ENCODE measurements at places on chromosomes 7 and 10.

GRCh38 chr10:99375426-99375825 is 46.3 kb downstream of the CNNM1 start:
- DNase-seq = no peak

DNA sequence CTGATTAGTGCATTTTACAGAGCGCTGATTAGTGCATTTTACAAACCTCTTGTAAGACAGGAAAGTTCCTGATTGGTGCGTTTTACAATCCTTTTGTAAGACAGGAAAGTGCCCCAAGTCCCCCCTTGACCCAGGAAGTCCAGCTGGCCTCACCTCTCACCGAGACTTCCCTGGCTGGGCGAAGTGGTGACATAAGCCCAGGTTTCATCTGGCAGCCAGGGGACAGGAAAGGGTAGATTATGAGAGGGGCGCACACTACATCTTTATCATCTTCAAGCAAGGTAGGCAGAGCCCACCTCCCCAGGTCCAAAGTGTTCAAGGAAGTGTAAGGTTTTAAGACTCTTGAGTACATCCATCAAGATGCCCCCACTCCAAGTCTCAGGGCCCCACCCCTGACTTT is 5.5 kb upstream of the GDF10 start:
- no peak for DNase-seq

DNA sequence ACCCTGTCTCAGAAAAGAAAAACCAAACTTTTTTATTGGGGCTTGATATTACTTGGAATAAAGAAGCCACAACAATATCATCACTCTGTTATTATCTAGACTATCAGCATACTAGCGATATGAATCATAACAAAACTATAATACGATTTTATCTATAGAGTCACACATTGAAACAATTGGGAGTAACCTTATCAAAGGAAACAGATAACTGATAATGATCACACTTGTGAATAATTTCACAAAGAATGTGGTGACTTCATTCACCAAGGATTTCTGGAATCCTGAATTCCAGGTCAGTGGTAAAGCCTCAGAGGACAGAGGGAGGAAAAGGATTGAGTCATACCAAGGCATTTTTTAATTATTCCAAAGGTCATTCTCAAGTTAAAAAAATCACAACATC is 32.1 kb upstream of the NMT2 start:
- DNase-seq = no peak

DNA sequence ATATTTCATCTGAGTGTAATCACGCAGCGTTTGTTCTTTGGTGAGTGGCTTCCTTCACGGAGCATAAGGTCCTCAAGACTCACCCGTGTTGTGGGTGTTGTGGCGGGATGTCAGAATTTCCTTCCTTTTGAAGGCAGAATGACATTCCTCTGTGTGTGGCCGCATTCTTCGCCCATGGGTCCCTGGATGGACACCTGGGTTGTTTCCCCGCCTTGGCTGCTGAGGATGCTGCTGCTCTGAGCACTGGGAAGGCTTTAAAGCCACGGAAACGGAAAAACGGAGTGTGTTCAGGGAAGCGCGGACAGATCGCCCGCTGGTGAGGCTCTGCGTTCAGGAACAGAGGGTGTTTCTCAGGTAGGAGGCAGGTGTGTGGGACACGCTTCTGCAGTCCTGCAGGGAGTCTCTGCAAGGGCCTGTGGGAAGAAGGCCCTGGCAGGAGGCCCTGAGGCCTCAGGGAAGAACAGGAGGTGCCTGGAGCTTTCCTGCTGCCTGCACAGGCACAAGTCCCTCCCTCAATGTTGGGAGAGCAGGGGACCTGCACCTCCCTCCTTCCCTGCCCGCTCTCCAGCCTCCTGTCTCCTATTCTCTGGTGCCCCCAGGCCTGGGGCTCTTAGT is 35.7 kb upstream of the SHH start:
- no peak for DNase-seq

DNA sequence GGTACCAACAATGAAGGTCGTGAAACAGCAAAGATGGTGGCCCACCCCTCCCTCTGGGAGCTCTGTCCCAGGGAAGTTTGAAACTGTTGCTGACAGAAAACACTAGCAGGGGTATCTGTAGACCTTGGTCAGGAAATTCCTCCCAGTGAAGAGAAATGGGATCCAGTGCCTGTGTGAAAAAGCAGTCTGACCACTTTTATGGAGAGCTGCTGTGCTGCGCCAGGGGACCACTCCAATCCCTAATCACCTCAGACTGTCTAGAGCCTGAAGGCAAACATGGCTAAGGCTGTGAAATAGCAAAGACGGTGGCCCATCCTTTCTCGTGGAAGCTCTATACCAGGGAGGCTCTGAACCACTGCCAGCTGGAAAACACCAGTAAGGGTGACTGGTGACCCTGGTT is 38.3 kb upstream of the TMEM140 start:
- no peak for DNase-seq

DNA sequence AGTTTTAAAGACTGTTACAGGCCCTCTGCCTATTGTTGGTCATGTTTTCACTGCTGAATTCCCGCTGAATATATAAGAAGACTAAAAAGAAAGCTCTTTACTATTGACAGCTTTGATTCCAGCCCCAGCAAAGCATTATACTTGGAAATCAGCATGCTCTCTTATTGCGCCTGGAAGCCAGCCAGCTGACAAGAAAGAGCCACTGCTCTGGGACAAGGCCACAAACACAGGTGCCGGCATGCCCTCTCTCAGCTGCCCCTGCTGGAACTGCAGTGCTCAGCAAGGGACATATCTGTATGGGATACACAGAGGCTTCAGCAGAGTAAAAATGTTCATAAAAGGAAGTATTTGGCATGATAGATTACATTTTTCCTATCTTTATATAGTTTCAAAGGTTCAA is 523.9 kb downstream of the ADRA2A start:
- peak; percentile 41 for DNase-seq

- DNase-seq = no peak
Observed at GRCh38 chr7:73900286-73900685, 39.3 kb downstream of the TMEM270 start.

- DNase-seq = no peak
Observed at GRCh38 chr7:148173369-148173768, 417.2 kb upstream of the C7orf33 start.

DNA sequence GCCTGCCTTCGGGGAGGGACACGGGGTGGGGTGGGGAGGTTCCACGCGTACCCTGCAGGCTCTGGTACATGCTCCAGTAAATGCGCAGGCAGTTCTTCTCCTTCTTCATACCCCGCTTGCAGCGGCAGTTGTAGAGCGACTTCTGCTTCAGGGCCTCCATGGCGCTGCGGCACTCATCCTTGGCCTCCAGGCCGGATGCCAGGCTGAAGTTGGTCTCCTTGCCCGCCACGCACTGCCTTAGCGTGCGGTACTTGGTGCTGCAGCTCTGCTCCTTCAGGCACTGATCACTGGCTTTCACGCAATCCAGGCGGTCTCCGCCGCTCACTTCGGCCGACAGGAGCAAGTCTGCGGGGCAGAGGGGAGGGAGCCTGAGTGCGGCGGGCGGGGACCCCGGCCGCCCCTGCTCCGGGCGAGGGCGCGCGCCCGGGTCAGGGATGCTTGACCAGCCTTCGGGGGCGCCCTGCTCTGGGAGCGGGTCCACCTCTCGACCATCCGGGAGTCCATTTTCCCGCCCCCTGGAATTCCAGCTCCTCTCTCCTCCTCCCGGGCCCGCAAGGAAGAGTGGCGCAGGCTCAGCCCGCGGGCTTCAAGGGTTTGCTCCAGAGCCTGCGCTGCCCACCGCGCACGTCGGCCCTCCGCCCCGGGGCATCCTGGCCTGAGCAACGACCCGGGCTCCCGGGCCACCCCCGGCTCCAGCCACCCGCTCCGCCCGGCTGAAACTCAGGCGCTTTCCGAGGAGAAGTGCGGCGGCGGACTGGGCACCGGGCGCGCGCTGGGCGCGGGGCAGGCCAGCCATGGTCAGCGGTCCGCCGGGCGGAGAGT is 2.0 kb downstream of the GFRA1 start:
- no peak for DNase-seq

DNA sequence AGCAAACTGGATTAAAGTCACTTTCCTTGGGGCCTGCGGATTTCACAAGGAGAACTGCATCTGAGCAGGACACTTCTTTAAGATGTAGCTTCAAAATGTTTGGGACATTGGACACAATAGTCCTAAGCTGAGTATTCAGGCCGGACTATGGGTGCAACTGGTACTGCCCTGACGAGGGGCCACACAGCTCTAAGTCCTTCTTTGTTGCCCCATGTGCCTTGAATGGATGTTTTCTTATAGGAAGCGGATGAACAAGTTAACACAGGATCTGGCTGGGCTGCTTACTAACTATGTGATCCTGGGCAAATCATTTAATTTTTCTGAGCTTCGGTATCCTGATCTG is 147.8 kb upstream of the KLF14 start:
- DNase-seq = no peak

GRCh38 chr7:155813546-155814315 is 1.5 kb upstream of the SHH start:
- DNase-seq = no peak

DNA sequence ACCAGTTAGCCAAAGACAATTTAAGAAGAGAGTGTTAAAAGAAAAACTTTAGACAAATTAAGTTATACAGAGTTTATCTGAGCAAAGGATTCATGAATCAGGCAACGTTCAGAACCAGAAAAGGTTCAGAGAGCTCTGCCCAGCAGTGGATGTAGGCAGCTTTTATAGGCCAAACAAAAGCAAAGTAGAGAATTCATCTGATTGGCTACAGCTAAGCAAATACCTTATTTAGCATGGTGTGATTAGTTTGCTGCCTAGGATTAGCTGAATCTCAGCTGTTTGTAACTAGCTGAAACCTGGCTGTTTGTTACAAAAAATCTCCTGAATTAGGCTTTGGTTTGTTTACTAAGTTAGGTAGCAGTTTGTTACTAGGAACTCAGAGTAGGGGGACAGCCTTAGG is 66.0 kb downstream of the SLC25A40 start:
- no peak for DNase-seq

DNA sequence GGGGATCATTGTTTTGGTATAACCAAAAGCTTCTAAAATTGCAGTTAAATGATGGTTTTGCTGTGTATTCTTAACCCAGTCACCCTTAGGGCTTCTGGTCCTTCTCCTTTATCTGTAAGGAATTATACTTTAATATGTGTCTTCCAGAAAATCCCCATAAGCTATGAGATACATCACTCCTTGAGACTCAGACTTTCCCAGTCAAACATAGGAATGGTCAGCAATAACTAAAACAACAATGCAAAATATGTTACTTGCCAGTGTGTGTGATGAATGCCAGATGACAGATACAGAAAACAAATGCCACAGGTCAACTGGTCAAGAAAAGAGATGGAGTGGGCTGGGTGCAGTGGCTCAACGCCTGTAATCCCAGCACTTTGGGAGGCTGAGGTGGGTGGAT is 10.1 kb downstream of the ADD3 start:
- DNase-seq = no peak

GRCh38 chr10:75803121-75803520 is 371.7 kb downstream of the LRMDA start:
- no peak for DNase-seq

DNA sequence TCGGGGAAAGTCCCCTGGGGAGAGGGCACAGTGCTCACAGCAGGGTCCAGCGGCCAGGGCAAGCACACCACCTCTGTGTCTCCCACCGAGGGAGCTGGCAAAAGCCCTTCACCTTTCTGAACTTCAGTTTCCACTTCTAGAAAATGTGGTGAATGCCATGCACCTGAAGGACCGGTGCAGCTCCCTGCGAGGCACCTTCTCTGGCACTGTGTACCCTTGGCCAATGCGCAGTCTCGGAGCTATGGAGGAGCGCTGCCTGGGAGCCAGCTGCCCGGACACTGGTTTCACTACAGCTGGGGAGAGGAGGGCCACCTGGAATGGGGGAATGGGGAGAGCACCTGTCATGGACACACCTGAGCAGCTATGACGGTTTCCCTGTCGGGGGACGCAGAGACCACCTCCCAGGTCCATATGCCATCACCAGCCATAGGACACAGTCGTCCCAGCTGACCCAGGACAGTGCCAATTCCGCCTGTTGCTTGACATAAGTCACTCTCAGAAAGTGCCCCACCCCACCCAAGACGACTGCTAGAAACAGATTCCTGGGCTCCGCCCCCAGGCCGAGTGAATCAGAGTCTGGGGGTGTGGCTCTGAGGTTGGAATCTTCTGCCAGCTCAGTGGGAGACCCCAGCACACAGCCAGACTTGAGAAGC is 16.8 kb downstream of the RASGEF1A start:
- DNase-seq = no peak

- no peak for DNase-seq
Observed at GRCh38 chr7:158830211-158830723, 958 bp upstream of the ESYT2 start.

GRCh38 chr7:1591876-1592275 is 22.0 kb upstream of the PSMG3 start:
- DNase-seq = no peak

All from cerebellum (tissue), 4 donors.